ENCODE measurements at places on chromosomes 16 and 17.

DNA sequence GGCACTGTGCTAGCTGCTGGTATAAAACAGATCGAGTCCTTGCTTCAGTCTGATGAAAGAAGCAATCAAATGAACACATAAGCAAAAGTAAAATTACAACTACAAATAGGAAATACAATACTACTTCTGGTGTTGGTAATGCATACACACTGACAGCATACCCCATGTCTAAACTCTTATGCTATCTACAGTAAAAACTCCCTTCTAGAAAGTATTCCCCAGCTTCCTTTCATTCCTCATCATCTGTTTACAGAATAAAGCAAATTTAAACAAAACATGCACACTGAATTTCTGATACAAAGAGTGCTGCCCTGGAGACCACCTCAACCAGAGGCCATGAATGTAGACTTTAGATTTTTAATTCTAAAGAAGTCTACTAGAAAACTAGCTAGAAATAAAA lies 109.6 kb downstream of the SSH2 start:
- no peak for DNase-seq

DNA sequence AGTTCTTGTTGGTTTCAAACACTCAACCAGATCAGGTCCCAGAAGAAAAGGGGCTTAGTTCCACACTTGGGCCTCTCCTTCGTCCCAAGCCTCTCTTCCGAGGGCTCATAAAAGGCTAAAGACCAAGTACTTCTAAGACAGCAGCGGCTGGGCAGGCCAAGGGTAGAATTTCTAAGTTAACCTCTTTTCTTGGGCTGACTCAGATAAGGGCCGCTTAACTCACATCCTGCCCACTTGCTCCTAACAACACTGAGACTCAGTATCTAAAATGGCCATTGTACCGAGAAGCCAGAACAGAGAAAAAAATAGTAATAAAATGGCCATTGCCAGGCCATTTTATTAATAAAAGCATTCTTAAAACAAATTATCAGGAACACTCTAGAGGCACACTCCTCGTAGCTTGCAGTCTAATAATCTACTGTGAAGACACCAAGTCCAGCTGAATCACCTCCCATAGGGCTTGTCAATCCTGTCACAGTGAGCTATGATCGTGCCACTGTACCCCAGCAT lies 42.1 kb downstream of the RANBP10 start:
- no peak for DNase-seq

DNA sequence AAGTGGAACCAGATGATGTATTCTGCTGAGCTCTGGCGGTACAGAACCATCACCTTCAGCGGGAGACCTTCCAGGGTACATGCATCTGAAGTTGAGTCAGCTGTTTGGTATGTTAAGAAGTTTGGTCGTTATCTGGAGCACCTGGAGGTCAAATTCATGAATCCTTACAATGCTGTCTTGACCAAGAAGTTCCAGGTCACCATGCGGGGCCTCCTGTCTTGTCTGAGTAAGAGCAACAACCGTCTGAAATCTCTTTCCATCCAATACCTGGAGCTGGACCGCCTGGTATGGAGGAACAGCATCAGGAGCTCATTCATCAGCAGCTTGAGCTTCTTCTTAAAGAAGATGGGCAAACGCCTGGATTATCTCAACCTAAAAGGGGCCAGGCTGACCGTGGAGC lies 4.0 kb downstream of the FBXO39 start:
- no peak for DNase-seq

DNA sequence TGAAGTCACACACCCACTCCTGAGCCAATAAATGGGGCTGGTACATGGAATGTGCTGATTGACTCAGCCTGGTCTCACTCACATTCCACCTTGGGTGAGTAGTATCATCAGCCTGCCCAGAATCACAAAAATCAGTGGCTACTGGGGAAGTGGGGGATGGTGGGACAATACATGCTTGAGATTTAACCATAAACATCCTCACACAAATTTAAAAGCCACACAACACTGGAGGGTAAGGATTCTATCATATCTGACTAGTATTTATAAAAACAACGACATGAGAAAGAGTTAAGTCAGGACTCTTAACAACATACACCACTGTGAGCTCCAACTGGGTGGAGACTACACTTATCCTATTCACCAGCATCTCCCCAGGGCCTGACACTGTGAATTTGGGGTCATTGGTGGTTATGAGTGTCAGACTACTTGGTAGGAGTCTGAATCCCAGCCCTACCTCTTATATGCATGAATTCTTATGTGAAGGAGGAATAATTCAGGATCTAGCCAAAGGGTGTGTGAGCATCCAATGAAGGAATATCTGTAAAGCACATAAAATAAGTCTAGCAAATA lies 26.0 kb upstream of the IRX6 start:
- no peak for DNase-seq

GRCh38 chr17:2081564-2081963 lies 26.7 kb downstream of the HIC1 start:
- no peak for DNase-seq

Data from renal pelvis (tissue), 12 donors.